GM12892 (cell line): ENCODE measurements at places on chromosomes 1 and 21.
A peak's percentile ranks its signal among the peaks of the same experiment; 100 is the strongest.

DNA sequence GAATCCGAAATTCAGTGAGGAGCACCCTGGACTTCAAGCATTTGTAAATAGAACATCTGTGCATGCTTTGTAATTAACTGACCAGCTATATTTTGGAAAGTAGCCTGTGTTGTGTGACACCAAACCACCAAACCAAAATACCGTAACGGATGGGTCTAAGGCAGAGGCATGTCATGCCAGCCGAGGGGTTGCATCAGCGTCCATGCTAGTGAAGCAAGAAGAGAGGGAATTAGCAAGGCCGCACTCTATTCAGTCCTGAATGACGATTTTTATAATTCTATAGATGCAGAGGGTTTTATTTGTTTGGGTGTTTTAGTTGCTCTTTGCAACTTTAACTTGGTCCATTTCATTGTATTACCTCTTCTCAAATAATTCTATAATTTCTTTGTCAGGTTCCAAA lies 116.8 kb upstream of the SMYD2 start:
- DNase-seq: no peak

DNA sequence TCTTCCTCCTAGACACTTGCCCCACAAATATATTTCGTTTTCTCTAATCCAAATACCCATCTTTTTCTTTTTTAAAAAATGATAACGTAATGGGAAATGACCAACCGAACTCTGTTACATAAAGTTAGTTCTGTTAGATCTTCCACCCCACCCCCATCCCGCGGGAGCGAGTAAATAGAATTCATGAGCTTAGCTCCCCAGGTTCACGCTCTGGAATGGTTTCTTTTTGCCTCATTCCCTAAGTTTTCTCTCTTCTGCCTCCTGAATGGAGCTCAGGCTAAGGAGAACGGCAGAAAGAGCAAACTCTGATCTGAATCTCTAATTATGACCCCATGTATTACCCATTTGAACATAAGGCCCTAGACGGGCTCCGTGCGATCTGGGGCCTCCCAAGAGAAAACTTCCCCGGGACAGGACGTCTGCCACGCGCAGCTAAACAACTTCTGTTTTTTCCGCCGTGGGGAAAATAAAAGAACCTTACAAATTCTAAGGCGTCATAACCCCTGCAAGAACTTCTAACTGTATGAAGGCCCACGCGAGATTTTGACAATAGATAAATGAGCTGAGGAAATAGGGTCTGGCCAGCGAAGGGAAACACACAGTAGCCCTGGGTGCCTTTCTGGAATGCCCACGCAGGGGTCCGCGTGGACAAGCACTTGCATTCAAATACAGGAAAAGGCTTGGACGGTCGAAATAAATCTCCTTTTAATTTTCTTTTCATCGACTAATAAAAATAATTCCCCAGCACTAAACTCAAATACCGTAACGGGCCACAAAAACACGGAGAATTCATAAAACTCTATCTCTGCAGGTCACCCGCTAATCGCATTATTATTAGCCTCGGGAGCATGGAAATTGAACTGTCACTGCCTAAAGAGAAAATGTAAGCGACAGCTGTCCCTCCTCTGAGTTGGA lies 2.2 kb downstream of the TBX15 start:
- no peak for DNase-seq

- DNase-seq: no peak
These were observed 87.0 kb downstream of the GPR52 start for GRCh38 chr1:174534789-174535188.

GRCh38 chr21:27423038-27423437 lies 456.1 kb upstream of the ADAMTS5 start:
- no peak for DNase-seq

GRCh38 chr21:44261675-44262295 lies at the start of gene DNMT3L:
Gene DNMT3L (minus strand): TSS chr21:44261897. CDS start chr21:44261259, 638 bp downstream.
- no peak for DNase-seq

GRCh38 chr1:22676916-22677583 lies 24.0 kb downstream of the C1QB start:
- DNase-seq: no peak

- no peak for DNase-seq
These were observed 128.2 kb downstream of the CACHD1 start for GRCh38 chr1:64598100-64598571.

DNA sequence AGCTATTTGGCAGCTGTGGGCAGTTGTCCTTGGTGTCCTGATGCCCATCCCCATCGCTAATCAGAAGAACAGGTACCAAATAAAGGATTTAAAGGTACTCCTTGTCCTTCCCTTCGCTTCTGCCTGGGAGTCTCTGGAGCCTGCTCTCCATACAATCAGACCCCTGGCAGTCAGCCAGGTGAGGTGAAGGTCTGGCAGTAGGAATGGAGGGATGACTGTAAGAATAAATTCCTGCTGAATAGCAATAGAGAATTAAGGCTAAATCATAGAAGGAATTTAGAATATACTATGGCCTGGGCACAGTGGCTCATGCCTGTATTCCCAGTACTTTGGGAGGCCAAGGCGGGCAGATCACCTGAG lies 9.2 kb downstream of the THBS3 start:
- no peak for DNase-seq

DNA sequence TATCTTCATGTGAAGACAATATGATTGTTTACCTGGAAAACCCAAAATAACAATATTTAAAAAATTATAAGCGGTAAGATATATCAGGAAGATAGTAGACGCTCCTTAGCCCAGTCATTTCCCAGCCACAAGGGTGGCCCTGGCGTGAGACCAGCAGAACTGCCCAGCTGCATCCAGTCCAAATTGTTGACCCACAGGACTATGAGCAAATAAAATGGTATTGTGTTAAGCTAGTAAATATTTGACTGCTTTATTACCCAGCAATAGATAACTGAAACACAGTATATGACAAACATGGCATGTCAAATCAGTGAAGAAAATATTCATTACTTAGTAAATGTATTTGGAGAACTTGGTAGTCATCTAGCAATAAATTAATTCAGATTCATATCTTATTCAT lies 294.3 kb upstream of the SPAG17 start:
- no peak for DNase-seq

GRCh38 chr1:227729144-227729880 lies 5.8 kb downstream of the JMJD4 start:
- DNase-seq: no peak

- DNase-seq: no peak
These were observed 35.7 kb upstream of the PWP2 start for GRCh38 chr21:44071359-44072104.

GRCh38 chr21:42775123-42775522 lies 104.2 kb downstream of the WDR4 start:
- no peak for DNase-seq

DNA sequence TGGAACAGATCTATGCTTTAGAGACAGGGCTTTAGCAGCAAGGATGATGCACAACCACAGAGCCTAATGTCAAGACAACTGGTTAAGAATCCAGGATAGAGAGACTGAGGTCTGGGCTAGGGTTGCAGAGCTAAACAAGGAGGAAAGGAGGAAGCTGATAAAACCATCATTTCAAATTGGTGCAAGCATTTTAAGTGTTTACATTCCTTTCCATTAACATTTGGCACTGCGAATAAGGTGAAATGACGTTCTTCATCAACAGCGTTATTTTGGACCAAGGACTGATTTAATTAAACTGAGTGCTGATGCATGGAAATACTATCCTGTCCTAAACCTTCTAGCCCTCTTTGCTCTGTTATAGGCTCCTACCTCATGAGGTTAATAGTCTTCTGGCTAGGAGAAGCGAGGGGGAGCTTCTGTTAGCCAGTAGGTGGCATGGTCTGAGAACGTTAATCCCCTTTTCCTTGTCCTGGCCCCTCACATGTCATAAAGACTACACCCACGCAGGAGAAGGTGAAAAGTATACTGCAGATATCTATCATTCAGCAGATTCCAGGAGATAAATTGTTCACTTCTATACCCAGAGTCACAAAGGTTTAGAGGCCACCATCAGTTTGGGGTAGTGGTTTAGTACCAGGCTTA lies 7.6 kb upstream of the C1orf21 start:
- DNase-seq: no peak

- DNase-seq: no peak
These were observed 29.8 kb upstream of the TADA1 start for GRCh38 chr1:166905900-166906299.

DNA sequence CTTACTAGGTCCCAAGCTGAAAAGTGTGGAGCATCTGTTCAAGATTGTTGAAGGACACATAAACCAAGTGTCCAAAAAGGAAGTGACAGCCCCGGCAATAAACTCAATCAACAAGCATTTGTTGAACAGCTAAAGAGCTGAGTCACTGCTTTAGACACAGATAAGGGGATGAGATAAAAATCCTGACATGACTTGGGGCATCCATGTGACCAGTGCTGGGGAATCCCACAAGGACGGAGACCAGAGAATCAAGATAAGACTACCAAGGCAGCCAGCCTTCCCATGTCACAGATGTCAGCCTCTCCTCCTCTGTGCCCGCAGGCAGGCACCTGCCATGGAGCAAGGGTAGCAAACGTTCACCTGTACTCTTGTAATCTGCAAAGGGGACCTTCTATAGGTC lies 118.6 kb upstream of the KAZN start:
- no peak for DNase-seq

DNA sequence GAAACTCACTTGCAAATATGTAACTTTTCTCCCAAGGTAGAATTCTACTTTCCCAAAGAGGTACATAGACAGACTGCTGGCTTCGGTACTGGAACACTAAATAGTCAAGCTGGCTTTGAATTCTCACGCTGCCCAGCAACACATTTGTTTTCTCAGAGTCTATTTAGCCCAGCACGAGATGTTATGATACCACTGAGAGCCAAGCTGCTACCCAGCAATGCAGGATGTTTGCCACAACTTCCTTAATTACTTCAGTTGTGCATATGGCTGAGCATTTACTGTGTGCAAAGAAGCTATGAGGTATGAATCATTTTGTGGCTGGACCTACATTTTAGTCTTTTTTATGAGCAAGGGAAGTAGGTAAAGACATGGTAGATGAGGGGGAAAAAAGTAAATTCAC lies 793.2 kb downstream of the PLA2G4A start:
- no peak for DNase-seq

DNA sequence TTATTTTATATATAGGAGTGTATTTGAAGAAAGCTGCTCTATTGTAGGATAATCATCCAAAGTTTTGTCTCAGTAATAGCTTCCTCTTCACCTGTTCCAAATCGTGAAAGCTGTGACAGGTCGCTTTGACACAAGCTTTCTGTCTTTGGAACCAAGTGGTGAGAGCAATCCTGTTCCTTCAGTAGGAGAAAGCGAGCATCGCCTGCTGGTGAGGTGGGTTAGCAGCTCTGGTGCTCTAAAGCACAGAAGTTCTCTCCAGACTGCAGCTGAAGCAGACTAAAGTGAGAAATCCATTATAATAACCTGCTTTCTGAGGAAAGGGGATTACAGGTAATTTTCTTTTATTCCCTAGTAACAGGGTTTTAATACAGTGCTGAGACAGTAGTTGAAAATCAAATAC lies 803.8 kb downstream of the ADGRL2 start:
- DNase-seq: no peak

DNA sequence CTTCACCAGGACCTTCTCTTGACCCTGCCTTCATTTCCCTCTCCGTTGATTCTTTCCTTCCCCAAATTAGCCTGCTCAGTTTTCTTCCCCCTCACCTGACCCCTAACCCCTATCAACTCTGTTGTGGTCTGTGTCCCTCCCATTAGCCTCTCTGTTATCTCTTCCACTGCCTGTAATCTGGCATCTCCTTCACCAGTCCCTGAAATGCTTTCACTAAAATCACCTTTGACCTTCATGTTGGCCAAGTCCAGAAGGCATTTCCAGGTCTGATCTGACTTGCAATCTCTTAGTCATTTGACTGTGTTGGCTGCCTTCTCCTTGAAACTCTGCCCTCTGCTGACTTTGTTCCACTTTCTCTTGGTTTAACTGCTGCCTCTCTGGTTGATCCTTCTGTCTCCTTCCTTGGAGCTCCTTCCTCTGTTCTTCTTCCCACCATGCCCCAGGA lies 28.2 kb downstream of the ATP8B2 start:
- no peak for DNase-seq

- no peak for DNase-seq
These were observed 8.2 kb upstream of the AZIN2 start for GRCh38 chr1:33072707-33073106.

- peak; percentile 48 for DNase-seq
These were observed 38.2 kb downstream of the H3-3A start for GRCh38 chr1:226100436-226101391.
